Type B pancreatic cell (in vitro differentiated cells): ENCODE measurements at places on chromosomes 7 and 10.
A peak's percentile ranks its signal among the peaks of the same experiment; 100 is the strongest.

DNA sequence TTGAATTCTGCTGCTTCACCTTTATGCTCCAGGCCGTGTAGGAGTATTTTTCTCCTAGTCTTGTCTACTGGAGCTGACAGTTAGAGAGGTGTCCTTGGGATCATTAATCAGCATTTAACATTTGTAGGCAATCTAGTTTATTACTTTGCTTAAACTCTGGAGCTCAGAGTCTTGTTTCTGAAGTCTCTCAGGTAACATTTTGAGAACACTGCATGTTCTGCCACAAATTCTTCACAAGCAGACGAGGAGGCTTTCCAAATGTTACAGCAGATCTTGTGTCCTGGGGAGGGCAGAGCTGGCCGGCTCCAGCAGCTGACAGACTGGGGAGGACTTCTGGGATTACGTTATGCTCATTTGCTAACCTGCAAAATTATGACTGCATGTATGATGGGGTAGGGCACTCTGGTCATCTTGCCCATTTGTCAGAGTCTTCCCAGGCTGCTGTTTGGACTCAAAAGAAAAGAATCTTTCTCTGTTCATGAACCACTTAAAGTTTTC lies 50.5 kb downstream of the GALNT17 start:
- DNase-seq, result peak; percentile 11

GRCh38 chr7:93430917-93431588 lies 143.5 kb downstream of the CALCR start:
- DNase-seq, result no peak

- no peak for DNase-seq
Observed at GRCh38 chr7:100019908-100020307, 4.5 kb downstream of the ZKSCAN1 start.

DNA sequence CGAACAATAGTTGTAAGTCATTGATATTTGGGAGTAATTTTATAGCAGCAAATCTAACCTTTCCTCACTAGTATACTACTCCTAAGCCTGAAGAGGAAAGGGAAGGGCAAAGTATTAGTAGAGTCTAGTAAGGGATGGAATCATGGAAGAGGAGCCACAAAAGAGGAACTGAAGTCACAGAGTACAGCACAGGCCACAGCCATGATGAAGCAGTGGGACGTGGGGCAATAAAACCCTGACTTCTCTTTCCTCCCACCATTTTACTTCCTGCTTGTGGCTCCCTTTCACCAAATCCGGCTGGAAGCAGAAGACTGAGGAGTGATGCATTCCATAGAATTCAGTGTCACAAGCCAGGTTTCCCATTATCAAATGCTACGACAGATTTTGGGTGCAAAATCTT lies 58.7 kb downstream of the CABCOCO1 start:
- no peak for DNase-seq

GRCh38 chr10:94299417-94299816 lies 63.3 kb downstream of the NOC3L start:
- DNase-seq, result no peak

DNA sequence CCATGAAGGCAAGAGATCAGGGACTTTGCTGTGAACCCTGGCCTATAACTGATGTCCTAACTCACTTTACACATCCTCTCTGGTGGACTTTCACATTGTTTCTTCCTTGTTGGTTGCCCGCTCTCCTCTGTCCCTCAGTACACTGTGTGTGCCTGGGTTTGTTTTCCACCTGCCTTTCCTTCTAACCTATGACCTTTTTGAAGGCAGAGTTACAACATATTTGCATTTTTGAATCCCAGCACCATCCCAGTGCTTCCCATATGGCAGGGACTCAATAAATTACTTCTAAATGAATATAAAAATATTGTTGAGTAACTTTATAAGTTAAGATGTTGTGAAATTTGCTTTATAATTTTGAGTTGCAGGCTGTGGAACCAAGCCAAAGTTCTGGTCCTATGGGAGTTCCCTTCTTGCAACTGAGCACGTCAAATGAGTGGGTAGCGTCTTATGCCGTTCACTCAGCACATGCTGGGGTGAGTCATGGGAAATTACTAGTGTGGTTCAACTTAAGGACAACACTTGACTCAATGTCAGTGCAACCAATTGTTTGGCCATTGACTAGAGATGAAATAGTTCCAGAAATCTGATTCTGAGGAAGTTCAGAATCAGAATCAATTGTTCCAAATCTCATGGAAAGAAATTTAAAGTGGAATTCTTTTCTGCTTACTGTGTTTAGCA lies 250.9 kb downstream of the TWIST1 start:
- DNase-seq, result no peak
